A549 treated with RU486 at 1 μM for 4 hours (cell line): ENCODE measurements at places on chromosomes 4 and X. TPM values are rescaled to one million over a fixed set of nuclear protein-coding genes. Genes with fewer than 3 reads are reported as not detected.

Gene MAGEA3
- 2.5 to 4.6 TPM (median 2.8 TPM) in 5 replicates for total RNA-seq

Gene RAB33A
- 0.21 to 0.32 TPM (median 0.27 TPM) in 5 replicates for total RNA-seq

Gene AFAP1
- 22.4 to 33.1 TPM (median 30.7 TPM) in 5 replicates for total RNA-seq

Gene SPANXA2
- total RNA-seq, result 0.22 TPM in 1 of 5 replicates, not detected in the others

Gene EFHC2
- total RNA-seq, result 0.21 to 0.42 TPM (median 0.27 TPM) in 5 replicates

Gene CD40LG
- not detected in 5 replicates for total RNA-seq

Gene MAGEB17
- not detected in 5 replicates for total RNA-seq

Gene SNX25
- 7.7 to 8.7 TPM (median 7.9 TPM) in 5 replicates for total RNA-seq

Gene TLR10
- total RNA-seq, result 0.05 to 0.06 TPM (median 0.05 TPM) in 3 of 5 replicates, not detected in the others

Gene METAP1
- 40.8 to 59.7 TPM (median 49.2 TPM) in 5 replicates for total RNA-seq

Gene PFKFB1
- total RNA-seq, result 0.10 TPM in 1 of 5 replicates, not detected in the others

Gene ABLIM2
- 0.54 to 0.88 TPM (median 0.58 TPM) in 5 replicates for total RNA-seq

Gene PHKA1
- 18.9 to 20.9 TPM (median 20.4 TPM) in 5 replicates for total RNA-seq

Gene TMPRSS11B
- not detected in 5 replicates for total RNA-seq

Gene PRDM5
- 3.3 to 5.8 TPM (median 4.9 TPM) in 5 replicates for total RNA-seq

Gene ATP2B3
- total RNA-seq, result 0.06 to 0.15 TPM (median 0.10 TPM) in 4 of 5 replicates, not detected in the other

Gene SHROOM4
- total RNA-seq, result not detected in 5 replicates

Gene HS6ST2
- 0.03 to 0.17 TPM (median 0.10 TPM) in 3 of 5 replicates, not detected in the others for total RNA-seq

Gene FAM149A
- 1.5 to 2.2 TPM (median 1.7 TPM) in 5 replicates for total RNA-seq

Gene SSX2
- not detected in 5 replicates for total RNA-seq

Gene TMEM128
- 7.3 to 12.4 TPM (median 11.3 TPM) in 5 replicates for total RNA-seq
